Left ventricle myocardium inferior (tissue), 1 donor: ENCODE measurements at places on chromosomes 7 and 10. TPM values are rescaled to one million over a fixed set of nuclear protein-coding genes. Genes with fewer than 3 reads are reported as not detected.

The PRPS1L1 gene
- total RNA-seq = not detected

The CHAT gene
- not detected for total RNA-seq

The KIF11 gene
- total RNA-seq = 0.96 TPM

The CALN1 gene
- not detected for total RNA-seq

The RAB19 gene
- total RNA-seq = not detected

The ANKRD61 gene
- not detected for total RNA-seq

The NPY4R2 gene
- not detected for total RNA-seq

The CNTNAP2 gene
- 0.99 TPM for total RNA-seq

The NPY4R gene
- total RNA-seq = not detected

The SRRM3 gene
- 6.1 TPM for total RNA-seq

The STMP1 gene
- total RNA-seq = 28.2 TPM

The CCDC186 gene
- 18.8 TPM for total RNA-seq

The EBF3 gene
- total RNA-seq = 6.2 TPM

The AGR2 gene
- not detected for total RNA-seq

The HECW1 gene
- total RNA-seq = not detected

The SPDYE17 gene
- not detected for total RNA-seq

The TLL2 gene
- 7.0 TPM for total RNA-seq

The CRYGN gene
- 0.41 TPM for total RNA-seq
